Fibroblast of upper back skin (primary cell): ENCODE measurements at places on chromosomes 4 and X.

DNA sequence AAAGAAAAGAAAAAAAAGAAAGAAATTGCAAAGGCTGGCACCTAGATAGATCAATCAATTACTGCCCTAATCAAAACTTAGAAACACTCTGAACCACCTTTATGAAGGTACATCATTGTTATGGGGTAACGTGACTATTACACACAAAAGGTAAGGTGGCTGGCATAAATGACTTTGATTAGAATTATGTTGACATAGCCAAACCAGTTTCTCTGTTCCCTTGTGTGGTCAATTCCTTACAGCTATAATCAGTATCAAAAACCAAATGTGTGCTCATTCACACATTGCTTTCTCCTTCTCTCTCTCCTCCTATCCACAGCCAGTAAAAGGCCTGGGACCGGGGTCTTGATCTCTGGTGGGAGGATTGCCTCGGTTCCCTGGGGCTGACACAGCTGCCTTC is 48.7 kb downstream of the RHOH start:
- DNase-seq: no peak

- DNase-seq: no peak
Measured at GRCh38 chr4:1614854-1615595, 69.1 kb downstream of the FAM53A start.

DNA sequence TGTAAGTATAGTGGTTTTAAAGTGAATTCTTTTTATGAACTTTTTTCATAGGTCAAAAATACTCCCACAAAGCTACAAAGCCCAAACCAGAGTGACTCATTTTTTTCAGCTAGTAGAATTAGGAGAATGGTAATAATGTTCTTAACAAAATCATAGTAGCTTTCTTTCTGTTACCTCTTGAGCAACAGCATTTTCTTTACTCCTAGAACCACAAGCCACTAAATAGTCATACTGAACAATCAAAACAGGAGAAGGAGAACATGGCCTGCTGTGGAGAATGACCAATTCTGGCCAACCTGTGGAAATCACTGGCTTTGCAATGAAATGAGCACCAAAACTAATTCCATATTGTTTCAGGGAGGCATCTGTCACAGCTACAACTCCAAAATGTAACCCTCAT is 112.9 kb downstream of the AMMECR1 start:
- DNase-seq: peak; percentile 79

DNA sequence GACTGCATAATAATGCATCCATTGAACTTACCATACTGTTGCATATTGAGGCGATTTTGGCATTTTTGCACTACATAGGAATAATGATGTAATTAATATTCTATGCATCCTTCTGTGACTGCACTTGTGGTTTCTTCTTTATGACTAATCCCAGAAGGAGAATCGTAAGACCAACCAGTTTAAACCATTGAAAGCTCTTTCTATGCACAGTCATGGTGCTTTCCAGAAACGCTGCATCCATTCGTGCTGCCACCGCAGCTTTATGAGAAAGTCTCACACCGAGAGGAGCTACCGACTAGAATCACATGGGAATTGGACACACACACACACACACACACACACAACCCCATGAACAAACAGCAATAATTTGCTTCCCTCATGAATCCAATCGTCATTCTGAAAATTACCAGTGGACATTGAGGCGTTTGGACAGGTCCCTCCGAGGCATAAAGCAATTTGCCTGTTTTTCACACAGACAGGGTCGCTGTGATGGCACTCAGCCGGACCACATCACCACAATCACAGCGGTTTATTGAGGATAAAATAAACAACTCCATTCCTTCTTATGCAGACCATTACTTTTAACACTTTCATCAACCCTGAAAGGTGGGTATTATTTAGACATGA is 64.2 kb downstream of the PACRGL start:
- peak; percentile 36 for DNase-seq

DNA sequence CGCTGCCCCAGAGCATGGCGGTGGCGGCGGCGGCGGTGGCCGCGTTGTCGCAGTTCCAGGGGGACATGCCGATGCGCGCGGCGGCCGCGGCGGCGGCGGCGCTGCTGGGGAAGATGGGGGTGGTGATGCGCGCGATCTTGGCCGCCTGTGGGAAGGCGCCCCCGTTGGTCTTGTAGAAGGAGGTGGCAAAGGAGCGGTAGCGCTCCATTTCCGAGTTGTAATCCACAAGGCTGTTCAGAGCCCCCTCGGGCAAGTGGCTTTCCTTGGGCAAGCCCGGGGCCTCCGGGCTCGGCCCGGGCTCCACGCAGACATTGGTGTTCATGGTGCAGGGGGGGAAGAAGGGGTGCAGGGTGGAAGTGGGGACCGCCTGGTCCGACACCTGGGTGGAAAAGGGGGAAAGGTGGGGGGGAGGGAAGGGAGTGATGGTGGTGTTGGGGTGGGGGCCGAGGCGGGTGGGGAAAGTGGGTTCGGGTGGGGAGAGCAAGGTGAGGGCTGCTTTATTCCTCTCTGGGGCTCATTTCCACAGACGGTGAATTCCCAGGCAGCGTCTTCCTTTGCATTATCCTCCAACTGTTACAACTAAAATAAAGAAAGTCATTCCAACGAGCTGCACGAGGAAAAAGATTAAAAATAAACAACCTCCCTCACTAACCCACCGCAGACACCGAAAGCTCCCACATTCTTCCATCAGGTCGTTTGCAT is 3.1 kb downstream of the CXXC4 start:
- peak; percentile 29 for DNase-seq
